Upper lobe of left lung (tissue), 6 donors: ENCODE measurements at places on chromosomes 12 and 14. TPM values are rescaled to one million over a fixed set of nuclear protein-coding genes. Genes with fewer than 3 reads are reported as not detected.

Gene SLC48A1
- total RNA-seq, result 29.6 TPM

DNA sequence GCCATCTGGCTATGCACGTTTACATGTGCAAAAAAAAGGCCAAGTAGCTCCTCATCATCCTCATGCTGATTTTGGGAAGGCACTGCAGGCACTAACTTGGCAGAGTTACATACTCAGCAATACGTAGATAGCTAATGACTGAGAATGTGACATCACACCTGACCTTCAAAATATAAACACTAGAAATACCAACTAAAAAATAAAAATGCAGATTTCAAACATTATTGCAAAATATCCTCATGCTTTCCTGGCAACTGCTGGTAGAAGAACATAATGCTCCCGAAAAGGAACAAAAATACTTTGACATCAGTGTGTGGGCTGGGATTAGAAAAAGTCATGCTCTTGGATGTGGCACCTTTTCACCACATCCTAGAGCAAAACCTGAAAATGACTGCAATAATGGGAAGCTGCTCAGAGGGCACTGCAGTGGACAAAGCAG is 153.2 kb upstream of the ABCD2 start:
- DNase-seq, result no peak

Gene ARID2
- total RNA-seq, result 48.5 TPM

DNA sequence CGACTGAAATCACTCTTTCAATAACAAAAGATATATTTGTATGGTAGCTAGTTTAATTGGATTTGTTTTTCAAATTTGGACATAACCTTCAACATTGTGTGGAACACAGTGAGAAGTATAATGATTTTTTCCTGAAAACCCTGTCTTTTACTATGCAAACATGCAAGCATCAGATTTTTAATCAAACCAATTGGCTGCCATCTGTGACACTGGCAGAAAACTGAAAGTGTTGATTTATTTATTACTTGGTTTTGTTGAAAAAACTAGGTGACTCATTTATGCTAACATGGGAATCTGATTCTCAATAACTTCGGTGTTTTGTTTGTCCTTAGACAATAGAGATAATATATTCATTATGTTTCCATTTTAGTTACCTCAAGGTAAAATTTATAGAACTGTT is 82.0 kb downstream of the NTS start:
- no peak for DNase-seq

DNA sequence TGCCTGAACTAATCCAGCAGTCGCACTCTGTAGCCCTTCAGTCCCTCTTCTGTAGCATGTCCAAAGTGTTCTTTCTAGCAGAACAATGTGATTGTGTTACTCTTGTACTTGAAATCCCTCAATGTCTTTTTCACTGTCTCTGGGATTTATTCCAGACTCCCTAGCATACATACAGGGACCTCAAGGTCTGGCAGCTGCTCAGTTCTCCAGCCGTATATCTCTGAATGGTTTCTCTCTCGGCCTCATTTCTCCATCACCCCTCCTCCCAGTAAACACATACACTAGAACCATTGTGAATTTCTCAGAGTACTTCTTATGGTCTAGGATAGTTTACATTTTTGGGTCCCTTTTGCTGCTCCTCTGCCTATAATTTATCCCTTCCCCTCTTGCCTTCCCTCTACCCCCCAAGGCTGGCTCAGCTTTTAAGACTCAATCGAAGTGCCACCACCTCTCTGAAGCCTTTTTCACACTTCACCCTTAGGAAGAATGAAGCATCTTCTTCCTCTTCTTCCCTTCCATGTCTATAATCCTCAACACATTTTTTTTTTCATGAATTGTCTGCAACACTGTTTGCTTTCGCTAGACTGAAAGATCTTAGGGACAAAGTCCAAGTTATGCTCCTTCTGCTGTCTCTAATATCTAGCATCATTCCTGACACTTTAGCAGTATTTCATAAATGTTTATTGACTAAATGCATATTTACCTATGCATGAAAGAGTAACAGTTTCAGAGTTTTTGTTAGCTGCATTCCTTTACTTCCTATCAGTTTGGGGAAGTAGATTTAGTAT is 446.1 kb downstream of the ZFP36L1 start:
- no peak for DNase-seq

DNA sequence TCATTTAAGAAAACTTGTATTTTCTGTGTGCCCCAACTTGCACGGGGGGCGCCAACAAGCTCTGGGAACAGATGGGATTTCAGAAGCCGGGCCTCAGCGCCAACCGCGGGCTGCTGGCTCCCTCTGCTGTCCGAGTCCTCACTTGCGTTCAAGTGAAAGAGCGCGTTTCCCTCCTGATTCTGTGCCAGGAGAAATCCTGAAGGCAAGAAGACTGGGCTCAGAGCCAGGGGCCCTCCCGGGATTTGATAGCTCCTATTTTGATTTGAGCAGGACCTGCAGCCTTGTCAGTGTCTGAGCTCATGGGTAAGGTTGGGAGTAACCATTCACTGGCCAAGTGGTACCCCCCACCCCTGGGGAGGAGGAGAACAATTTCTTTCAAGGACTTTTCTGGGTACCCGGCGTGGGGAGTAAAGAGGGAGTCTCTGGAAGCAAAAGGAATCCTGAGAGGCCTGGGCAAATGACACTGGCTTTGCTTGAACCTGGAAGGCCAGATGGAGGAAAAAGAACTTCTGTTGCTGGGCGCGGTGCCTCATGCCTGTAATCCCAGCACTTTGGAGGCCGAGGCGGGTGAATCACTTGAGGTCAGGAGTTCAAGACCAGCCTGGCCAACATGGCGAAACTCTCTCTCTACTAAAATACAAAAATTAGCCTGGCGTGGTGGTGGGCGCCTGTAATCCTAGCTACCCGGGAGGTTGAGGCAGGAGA is 179.0 kb upstream of the RGS6 start:
- peak; percentile 85 for DNase-seq

GRCh38 chr12:50734409-50735263 is 29.3 kb upstream of the ATF1 start:
- DNase-seq, result no peak

Gene DEPDC4
- not detected for total RNA-seq

DNA sequence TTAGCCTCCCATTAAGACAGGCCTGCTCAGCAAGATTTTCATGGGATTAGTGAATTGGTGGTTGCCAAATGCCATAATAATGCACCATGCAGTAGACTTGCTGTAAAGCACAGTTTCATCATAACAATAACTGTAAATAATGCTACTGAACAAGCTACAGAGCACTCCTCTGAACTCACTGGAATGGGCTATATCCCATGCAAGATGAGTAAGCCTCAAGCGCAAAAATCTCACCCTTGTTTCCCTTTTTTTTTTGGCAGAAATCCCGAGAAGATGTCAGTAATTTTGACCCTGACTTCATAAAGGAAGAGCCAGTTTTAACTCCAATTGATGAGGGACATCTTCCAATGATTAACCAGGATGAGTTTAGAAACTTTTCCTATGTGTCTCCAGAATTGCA is 145.9 kb upstream of the HIF1A start:
- DNase-seq, result no peak

DNA sequence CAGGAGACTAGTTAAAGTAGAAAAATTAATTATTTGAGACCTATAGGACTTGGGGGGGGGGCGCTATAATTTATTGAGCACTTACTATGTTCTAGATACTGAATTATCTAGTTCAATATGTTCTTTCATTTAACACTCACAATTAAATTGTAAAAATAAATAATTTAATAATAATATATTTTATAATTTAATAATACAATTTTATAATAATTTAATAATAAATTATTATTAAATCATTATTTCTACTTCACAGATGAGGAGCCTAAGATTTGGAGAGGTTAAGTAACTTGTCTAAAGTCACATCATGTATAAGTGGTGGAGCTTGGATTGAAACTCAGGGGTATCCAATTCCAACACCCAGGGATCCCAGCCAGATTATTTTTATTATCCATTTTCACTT is 98.8 kb upstream of the CCDC175 start:
- no peak for DNase-seq

Gene GAS2L3
- 6.8 TPM for total RNA-seq

GRCh38 chr12:87953256-87953860 is 75.8 kb downstream of the C12orf50 start:
- DNase-seq, result no peak

- no peak for DNase-seq
Measured at GRCh38 chr14:95021588-95021987, 135.7 kb downstream of the DICER1 start.

- no peak for DNase-seq
Measured at GRCh38 chr12:75414671-75415070, 23.8 kb downstream of the GLIPR1L2 start.

Gene ZNF26
- 12.6 TPM for total RNA-seq

DNA sequence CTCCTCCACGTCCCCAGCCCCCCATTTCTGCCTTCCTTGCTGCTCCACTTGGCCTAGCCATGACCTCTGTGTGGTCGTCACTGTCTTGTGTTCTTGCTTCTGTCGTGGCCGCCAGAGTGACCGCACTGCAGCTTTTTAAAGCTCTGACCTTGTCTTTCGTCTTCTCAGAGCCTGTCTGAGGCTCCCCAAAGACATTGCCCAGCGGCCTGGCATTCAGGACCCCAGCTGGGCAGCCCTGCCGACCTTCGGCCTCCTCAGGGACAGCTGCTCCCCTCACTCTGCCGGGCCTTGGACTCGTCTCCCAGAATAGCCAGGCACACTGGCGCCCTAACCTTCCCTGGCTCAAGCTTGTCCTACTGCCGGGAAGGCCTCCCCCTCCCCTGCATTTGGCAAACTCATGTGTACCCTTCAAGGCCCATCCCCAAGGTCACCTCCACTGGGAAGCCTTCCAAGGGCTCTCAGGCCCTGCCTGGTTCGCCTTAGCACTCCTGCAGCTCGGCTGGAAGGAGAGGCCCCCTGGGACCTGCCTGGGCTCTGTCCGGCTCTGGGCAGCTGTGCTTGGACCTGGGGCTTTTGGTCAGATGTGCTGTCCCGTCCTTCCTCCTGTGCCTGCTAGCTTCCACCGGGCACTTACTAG is 15.7 kb upstream of the DLK1 start:
- no peak for DNase-seq

DNA sequence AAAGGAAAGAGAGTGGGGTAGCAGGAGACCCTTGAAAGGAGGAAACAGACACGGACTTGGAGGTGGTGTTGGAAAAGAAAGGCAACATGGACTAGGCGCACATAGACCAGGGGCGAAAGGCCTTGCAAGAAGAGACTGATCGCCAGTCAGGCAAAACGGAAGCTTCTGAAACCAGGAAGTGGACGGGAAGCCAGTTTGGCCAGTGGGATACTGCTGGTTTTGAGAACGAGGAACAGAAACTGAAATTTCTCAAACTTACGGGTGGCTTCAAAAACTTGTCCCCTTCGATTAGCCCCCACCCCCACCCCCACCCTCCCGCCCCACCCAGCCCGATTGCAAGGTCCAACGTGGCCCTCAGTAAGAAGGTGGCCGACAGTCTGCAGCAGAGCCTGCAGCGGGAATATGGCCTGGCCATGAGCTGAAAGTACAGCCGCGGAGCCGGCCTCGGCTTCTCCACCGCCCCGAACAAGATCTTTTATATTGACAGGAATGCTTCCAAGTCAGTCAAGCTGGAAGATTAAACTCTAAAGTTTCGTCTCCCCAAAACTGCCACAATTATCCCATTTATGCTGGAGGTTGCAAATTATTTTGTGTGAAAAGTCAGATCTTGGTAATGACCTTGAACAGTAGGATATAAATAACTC is 364.7 kb downstream of the BCAT1 start:
- DNase-seq, result peak; percentile 59

Gene FZD10
- not detected for total RNA-seq

- DNase-seq, result peak; percentile 69
Measured at GRCh38 chr12:45216230-45216982, 511 bp downstream of the ANO6 start.

Gene FAIM2
- total RNA-seq, result 2.0 TPM

DNA sequence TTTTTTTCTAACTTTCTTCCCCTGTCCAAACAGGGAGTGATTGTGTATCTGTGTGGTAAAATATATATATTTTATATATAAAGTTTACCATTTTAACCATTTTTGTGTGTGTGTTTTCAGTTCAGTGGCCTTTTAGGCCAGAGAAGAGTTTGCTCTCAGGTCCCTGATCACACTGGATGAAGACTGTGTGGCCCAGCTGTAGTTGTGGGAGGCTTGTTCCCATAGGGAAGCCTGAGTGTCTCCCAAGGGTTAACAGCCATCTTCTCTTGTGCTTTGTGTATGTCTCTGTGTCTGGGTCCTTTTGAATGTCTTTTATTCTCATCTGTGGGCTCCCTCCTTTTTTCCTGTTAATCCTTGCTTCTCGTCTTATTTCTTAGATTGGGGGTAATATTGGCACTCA is 23.4 kb downstream of the CGRRF1 start:
- no peak for DNase-seq

DNA sequence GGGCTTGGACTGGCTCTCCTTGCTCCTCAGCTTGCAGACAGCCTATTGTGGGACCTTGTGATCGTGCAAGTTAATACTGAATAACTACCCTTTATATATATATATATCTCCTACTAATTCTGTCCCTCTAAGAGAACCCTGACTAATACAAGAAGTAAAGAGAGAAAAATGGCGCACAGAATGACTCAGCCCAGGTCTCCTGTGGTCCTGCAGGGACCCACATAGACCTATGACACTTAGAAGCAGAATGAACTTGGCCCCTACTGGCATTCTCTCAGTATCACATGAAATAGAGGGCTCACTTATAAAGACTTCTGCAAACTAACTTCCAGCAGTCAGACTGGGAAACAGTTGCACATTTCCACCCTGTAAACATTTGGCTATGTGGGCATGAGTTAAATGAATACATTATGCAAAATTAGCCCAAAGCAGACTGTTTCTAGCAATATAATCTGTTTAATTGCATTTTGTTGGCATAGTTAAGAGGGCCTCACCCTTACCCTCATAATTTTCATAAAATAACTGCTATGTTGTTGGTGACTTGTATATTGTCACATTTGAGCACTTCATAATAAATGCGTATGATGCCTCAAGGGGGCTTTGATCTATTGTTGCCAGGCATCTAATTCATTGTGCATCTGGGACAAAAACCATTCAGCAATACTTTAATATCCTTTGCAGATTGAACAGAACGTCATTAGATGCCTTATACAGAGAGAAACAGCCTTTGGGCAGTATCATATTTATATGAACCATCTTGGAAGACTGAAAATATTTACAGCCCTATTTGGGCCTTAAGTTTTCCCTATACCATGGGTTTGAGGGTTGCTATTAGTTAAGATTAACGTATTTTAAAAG is 349.7 kb upstream of the DIO2 start:
- no peak for DNase-seq

DNA sequence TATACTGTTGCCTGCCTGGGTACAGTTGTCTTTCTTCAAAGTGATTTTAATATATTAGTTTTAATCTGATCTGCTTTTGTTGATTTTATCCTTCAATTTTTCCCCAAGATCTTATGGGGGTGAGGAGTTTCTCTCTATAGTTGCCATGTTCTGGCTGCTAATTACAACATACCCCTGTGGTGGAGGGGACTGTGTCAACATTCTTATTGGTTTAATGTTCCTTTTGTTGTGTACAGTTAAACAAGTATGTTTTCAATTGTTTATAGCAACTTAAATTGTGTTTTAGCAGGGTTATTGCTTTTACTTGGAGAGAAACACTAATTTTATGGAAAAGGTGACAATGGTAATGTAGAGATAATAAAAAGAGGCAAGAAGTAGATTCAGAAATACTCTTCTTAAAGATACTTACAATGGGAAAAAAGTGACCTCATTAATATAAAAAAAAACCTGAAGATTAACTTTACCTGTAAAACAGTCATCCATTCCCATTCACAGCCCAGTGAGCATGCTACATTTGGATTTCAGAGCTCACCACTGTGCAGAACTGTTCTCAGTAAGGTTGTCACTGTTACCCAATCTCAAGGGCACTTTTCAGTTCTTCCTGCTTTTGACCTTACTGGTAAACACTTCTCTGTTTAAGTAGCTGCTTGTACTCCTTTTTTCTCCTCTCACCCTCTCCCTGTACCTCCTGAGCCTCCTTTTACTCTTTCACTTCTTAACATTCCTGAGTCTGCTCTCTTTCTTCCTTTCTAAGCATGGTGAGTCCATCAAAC is 8.1 kb upstream of the LRRK2 start:
- DNase-seq, result no peak
